ENCODE measurements at places on chromosomes 5 and 9. TPM values are rescaled to one million over a fixed set of nuclear protein-coding genes. Genes with fewer than 3 reads are reported as not detected.

ABO gene
- not detected for total RNA-seq

- DNase-seq: no peak
Observed at GRCh38 chr9:34998266-34998665, 8.7 kb downstream of the DNAJB5 start.

- DNase-seq: no peak
Observed at GRCh38 chr5:177389241-177390169, 5.3 kb downstream of the SLC34A1 start.

GRCh38 chr5:57025961-57026360, 74.0 kb upstream of the MIER3 start:
- DNase-seq: no peak
